ENCODE measurements at places on chromosomes 16 and 17.

DNA sequence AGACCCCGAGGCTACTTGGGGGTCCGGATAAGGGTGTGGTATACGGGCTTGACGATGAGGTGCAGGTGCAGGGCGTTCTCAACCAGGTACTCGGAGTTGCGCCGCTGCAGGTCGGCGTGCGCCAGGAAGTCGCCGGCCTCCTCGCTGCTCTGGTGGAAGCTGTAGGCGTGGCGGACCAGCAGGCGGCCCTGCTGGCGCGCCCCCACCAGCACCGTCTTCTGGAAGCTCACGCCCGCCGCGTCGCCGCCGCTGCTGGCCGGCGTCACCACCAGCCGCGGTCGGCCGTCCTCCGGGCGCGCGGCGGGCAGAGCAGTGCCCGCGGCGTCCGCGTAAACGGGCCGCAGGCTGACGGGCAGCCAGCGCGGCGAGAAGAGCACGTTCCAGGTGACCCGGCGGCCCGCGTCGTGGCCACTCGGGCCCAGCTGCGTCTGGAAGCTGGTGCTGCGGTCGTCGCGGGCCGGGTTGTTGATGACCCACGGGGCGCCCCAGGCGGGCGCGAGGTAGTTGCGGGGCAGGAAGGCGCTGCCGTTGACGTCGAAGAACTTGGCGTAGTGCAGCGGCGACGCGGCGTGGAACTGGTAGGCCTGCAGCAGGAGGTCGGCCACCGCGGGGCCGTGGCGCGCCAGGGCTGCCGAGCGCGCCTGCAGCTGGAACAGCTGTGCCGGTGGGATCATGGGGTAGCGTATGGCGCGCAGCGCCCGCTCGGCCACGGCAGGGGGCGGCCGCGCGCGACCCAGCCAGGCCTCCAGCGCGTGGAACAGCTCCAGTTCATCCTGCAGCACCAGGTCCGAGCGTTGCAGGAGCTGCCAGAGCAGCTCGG, 4.8 kb downstream of the BTBD17 start:
- DNase-seq: no peak

GRCh38 chr17:75271955-75272847, 1.2 kb upstream of the MIF4GD start:
- no peak for DNase-seq

GRCh38 chr16:66975302-66975893, 13.0 kb upstream of the CES4A start:
- DNase-seq: no peak

GRCh38 chr17:74863420-74864296, 4.0 kb upstream of the GRIN2C start:
- DNase-seq: no peak

DNA sequence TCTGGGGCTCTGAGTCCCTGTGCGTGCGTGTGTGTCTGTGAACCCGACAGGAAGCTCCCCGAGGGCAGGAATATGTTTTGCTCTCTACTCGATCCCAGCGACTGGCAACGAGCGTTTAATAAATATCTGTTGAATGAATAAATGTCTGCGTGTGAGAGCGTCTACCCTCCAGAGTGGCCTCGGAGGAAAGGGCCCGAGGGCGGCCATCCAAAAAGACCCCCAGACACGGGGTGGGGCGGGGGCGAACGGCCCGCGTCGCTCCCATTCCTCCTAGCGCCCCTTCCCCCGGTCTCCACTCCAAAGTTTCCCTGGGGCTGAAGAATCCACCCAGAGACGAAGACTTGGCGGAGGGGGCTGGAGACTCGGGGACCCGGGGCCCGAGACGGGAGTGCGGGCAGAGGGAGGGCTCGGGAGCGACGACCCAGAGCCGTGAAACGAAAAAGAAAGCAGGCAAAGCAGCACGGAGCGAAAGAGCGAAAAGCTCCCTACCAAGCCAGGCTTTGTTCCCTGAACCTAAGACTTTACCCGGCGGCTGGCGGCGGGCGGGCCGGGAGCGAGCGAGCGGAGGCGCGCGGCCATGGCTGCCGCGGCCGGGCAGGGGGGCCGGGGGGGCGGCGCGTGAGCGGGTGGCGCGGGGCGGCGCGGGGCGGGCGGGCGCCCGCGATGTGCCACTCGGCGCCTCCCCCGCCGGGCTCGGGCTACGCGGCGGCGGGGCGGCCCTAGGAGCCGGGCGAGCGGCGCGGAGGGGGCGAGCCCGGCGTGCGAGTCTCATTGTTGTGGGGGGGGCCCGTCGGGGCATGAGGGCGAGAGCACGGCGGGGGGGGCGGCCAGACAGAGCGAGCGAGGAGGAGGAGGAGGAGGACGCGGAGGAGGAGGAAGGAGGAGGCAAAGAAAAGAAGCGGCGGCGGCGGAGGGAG, at the start of gene MLLT6:
MLLT6 (plus strand) TSS at position 668 of the 917 bp plus-strand sequence. CDS start 360 bp downstream, outside the sequence.
- peak; percentile 63 for DNase-seq

Data from T-helper 2 cell (primary cell).